Naive thymus-derived CD8-positive, alpha-beta T cell (primary cell): ENCODE measurements at places on chromosomes 11 and 22. TPM values are rescaled to one million over a fixed set of nuclear protein-coding genes. Genes with fewer than 3 reads are reported as not detected.

SLC25A18 gene
- not detected for total RNA-seq

KCNE3 gene
- not detected for total RNA-seq

PKP3 gene
- total RNA-seq: 0.16 TPM

MPZL2 gene
- total RNA-seq: 2.8 TPM

APOL4 gene
- total RNA-seq: not detected

RTN4R gene
- 5.0 TPM for total RNA-seq

BATF2 gene
- total RNA-seq: not detected

RAB38 gene
- total RNA-seq: not detected

OR4C3 gene
- not detected for total RNA-seq
